Vein endothelial cell (primary cell): ENCODE measurements at places on chromosomes 3 and 15. TPM values are rescaled to one million over a fixed set of nuclear protein-coding genes. Genes with fewer than 3 reads are reported as not detected.

Gene ARHGAP11A
- total RNA-seq = 10.8 and 22.8 TPM in 2 replicates

Gene PTX3
- total RNA-seq = 395 and 451 TPM in 2 replicates

Gene ALDH1A2
- total RNA-seq = 39.8 and 51.1 TPM in 2 replicates

Gene CP
- under 0.01 TPM in 1 of 2 replicates, not detected in the other for total RNA-seq

Gene PLSCR2
- total RNA-seq = not detected in 2 replicates

Gene C3orf49
- total RNA-seq = not detected in 2 replicates

Gene PGBD4
- total RNA-seq = 1.2 and 1.3 TPM in 2 replicates

Gene CHRM5
- not detected in 2 replicates for total RNA-seq

Gene BFSP2
- total RNA-seq = not detected in 2 replicates

Gene CCR9
- not detected in 2 replicates for total RNA-seq

Gene DUOXA1
- total RNA-seq = not detected in 2 replicates

Gene PDIA3
- 192 and 220 TPM in 2 replicates for total RNA-seq

Gene TRH
- total RNA-seq = not detected in 2 replicates

Gene LSMEM2
- not detected in 2 replicates for total RNA-seq

Gene EIF5A2
- 7.2 and 7.5 TPM in 2 replicates for total RNA-seq

Gene ATP8B4
- total RNA-seq = 0.29 and 0.33 TPM in 2 replicates

Gene MFGE8
- 19.8 and 24.2 TPM in 2 replicates for total RNA-seq

Gene C3orf70
- 0.33 and 0.67 TPM in 2 replicates for total RNA-seq

Gene TRIM42
- not detected in 2 replicates for total RNA-seq

Gene TMCC1
- 19.6 and 27.1 TPM in 2 replicates for total RNA-seq

Gene TNNC1
- total RNA-seq = not detected in 2 replicates

Gene SRGAP3
- 0.29 and 0.98 TPM in 2 replicates for total RNA-seq

Gene MUSTN1
- total RNA-seq = 0.29 TPM in 1 of 2 replicates, not detected in the other

Gene FRMD4B
- 174 and 184 TPM in 2 replicates for total RNA-seq

Gene KNSTRN
- 29.1 and 48.4 TPM in 2 replicates for total RNA-seq

Gene COL6A6
- total RNA-seq = under 0.01 TPM in 1 of 2 replicates, not detected in the other

Gene RASGRF1
- not detected in 2 replicates for total RNA-seq

Gene TTC14
- 25.2 and 35.3 TPM in 2 replicates for total RNA-seq

Gene VWA5B2
- total RNA-seq = under 0.01 and 0.10 TPM in 2 replicates

Gene GATA2
- total RNA-seq = 30.1 and 51.0 TPM in 2 replicates

Gene LRRC2
- total RNA-seq = 0.10 and 0.98 TPM in 2 replicates

Gene CILP
- total RNA-seq = not detected in 2 replicates

Gene CEP19
- 1.3 and 2.3 TPM in 2 replicates for total RNA-seq

Gene SLC2A2
- not detected in 2 replicates for total RNA-seq

Gene PIK3CA
- 29.7 and 33.1 TPM in 2 replicates for total RNA-seq
